ENCODE measurements at places on chromosomes 7 and 10.

GRCh38 chr10:78830976-78831375, 237.8 kb upstream of the ZMIZ1 start:
- no peak for DNase-seq

DNA sequence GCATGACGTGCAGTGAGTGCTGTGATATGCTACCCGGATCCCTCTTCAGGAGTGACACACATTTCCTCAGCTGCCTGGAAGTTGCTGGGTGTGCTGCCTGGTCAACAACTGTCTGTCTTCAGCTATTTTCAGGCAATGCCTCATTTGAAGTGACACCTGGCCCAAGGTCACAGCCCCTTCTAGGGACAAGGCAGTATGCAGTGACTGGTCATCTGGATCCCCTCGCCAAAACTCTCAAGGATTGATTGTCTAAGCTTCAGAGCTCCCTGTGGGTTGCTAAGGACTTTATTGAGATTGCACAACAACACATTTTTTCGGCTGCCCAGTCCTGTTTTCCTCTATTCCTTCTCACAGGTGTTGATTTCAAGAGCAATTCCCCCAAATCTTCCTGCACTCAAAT, 108.8 kb downstream of the GNAI1 start:
- DNase-seq: no peak

DNA sequence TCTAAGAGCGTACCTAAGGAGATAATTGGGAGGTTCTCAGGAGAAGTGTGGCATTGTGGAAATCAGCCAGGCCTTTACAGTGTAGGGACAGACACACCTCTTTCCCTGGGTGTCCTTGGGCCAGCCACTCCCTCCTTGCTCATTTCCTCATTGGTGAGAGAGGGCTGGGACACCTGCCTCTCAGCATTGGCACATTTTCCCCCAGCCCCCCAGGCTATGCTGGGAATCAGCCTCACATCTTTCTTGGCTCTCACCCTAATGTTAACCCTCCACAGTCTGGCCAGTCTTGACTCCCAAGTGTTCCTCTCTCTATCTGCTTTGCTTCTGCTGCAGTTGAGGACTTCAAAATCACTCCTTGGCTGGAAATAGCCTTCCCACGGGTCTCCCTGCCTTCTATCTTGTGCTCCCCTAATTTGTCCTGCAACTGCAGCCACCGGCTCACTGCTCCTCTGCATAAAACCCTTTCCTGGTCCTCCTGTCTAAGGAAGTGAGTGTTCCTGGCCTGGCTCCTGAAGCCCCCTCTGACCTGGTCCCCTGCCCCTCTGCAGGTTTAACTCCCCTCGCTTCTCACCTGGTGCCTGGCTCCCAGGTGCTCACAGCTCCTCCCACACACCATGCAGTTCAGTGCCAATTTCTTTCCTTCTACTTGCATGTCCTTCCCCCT, 15.8 kb downstream of the TBXAS1 start:
- no peak for DNase-seq

- DNase-seq: no peak
Measured at GRCh38 chr7:155392726-155393570, 65.0 kb upstream of the EN2 start.

- no peak for DNase-seq
Measured at GRCh38 chr7:43141091-43141490, 28.6 kb downstream of the HECW1 start.

DNA sequence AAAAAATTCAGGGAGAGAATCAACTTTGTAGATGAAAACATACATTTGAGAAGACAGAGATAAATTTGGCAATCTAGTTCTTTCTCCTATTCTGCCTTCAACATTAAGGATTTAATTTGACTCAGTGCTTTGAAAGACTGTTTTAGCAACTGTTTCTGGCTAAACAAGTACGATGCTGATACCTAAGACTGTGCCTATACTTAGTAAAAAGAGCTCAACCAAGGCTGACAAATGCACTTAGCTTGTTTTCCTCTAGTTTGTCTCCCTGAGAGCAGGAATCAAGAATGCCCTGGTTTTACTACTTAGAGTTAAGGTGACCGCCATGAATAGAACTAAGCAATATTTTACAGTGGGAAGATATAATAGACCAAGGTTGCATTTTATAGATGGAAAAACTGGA, 49.5 kb downstream of the NRP1 start:
- DNase-seq: no peak

DNA sequence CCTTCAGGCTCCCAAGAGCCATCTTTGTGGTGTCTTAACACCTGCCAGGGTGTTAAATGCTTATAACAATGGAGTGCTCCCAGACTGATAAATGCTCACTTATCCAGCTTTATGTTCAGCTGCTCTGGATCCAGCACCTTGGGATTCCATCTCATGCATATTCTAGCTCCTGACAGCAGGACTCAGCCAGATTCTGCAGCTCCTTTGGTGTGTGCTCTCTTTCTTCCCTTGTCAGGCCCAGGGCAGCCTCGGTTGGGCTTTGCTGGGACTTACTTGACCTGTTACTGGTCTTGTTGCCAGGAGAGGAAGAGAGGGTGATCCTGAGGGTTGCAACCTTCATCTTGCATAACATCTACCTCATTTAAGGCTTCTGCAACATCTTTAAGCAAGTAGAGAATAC, 59.4 kb upstream of the CCNY start:
- DNase-seq: no peak

DNA sequence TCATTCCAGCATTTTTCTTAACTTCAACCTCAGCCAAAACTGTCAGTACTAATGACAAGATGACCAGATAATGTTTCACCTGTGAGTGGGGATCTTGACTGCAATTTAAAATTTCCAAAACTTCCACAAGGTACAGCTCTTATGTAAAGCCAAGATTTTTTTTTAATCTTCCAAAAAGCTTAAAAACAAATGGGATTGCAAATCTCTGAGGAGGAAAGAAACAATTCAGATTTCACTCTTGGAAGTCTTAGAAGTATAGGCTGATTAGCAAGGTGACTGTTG, 90.2 kb downstream of the AGMO start:
- DNase-seq: no peak

DNA sequence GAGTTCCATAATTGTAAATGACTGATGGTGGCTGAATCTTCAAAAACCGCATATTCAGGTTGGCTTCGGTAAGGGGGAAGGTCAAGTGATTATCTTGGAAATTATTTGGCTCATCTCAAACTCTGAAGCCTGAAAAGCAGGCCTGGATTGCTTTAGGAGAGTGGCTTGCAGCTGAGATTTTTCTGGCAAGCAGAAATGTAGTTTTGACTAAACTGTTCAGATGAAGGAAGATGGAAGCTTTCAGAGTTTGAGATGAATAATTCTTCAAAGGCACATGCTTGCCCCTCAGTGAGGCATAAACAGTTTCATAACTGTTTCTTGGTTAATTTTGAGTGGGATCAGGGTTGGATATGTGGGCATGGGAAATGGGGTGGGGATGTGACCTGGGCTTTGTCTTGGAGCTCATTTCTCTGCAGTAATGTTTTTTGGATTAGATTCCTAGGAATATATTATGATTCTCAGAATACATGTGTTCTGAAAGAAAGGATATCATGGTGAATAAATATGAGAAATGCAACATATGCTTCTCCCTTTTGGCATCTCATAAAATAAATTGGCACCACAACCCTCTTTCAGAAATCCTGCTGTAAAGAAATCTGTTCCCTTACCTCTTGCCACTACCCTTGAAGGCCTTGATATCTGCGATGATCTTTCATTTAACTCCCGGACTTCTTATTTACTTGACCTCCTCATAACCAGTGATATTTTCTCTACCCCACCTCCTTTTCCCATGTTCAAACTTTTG, 469.2 kb downstream of the ADRA2A start:
- no peak for DNase-seq

DNA sequence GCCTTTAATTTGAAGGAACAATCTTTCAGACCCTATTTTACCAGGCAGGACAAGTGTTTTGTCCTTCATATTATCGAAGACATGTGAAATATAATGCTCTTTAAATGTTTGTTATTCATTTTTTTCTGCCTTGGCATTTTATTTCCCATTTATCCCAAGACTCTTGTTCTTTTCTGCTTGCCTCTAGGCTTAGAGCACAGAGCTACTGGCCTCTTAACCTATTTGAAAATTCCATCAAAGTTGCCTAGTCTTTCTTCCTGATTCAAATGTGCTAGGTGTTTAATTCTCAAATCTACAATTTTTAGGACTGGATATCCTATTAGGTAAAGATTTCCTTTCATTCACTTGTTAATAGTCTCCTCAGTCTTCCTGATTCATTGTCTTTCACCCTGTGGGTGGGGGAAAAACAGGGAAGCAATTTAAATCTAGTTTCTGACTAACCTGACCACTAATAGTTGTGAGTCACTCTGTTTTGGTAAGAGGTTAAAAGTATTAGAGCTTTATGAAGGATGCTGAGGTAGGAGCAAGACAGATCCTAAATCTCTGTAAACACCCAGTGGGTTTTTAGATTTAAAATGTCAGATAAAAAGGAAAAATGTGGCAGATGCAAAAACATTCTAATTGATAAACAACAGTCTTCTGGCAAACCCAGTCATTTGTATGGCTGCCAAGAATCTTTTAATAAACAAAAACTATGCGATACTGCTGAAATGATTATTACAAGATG, 1.5 kb downstream of the LIPK start:
- DNase-seq: no peak

DNA sequence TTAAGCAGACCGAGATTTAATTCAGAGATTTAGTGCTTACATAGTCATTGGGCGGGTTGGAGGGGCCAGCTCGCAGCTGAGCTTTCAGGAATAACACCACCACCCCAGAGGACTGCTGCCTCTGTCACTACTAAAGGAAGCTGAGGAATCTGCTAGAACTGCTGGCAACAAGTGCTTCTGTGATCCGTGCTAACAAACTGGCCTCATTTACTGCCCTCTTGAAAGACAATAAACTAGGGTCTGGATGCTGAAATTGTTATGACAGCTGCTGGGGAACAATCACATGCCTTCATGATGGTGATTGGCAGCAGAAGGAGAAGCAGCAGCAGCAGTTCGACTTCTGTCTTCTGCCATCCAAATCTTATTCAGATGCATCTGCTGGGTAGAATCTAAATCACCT, 285.5 kb upstream of the TAC1 start:
- no peak for DNase-seq

GRCh38 chr7:101924171-101924570, 106.7 kb downstream of the CUX1 start:
- DNase-seq: peak; percentile 23

- DNase-seq: no peak
Measured at GRCh38 chr7:4256286-4256685, 425.8 kb upstream of the FOXK1 start.

DNA sequence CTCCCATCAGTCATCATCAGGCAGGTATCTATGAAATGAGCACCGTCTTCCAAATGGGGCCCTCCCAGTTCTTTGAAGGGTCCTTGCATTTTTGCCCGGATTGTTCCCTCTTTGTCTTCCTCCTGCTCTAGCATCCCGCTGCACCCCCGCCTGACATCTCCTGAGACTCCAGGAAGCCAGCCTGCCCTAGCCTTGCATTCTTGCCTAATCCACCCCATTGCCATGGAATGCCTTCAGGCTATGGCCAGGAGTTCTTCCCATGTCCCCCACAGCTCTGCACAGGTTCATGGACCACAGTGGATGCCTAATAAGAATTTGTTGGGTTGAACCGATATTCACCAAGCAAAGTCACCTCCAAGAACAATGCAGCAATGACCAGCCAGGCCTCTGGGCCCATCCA, 62.1 kb downstream of the ZMIZ1 start:
- no peak for DNase-seq

DNA sequence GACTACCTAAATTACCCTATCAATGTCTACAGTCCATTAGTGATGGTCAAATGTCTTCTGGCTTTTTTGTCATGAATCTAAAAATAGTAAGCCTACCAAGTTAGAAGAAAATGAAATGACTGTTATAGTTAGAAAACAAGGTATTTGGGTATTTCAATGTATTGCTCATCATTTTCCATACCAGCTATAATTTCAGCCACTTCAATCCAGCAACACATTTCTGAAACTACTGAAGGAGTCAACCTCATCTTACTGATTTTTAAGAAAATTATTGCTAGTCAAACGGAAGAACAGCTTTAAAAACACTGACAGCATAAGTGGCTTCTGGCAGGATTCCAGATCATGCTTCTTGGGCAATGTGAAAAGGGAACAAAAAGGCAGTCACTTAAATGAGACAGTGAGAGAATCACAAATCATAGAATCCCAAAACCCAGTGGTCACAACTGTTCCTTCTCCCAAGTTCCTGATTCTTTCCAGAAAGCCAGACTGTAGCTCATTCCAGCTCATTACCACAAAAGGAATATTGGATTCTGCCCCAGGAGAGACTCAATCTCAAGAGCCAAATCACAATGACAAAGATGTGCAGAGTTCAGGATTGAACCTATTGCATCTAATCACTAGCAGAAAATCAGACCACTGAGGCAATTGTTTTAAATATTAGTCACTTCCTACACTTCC, 61.2 kb upstream of the LRRN3 start:
- DNase-seq: peak; percentile 44

DNA sequence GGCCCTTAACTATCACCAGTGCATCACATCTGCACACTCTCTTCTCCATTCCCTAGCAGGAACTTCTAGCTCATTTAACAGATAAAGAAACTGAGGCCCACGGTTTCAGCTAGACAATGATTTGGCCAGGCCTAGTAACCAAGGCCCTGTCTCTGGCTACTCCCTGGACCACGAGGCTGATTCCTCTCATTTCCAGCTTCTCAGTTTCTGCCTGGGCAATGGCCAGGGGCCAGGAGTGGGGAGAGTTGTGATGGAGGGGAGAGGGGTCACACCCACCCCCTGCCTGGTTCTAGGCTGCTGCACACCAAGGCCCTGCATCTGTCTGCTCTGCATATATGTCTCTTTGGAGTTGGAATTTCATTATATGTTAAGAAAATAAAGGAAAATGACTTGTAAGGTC, 13.5 kb downstream of the AQP1 start:
- no peak for DNase-seq

DNA sequence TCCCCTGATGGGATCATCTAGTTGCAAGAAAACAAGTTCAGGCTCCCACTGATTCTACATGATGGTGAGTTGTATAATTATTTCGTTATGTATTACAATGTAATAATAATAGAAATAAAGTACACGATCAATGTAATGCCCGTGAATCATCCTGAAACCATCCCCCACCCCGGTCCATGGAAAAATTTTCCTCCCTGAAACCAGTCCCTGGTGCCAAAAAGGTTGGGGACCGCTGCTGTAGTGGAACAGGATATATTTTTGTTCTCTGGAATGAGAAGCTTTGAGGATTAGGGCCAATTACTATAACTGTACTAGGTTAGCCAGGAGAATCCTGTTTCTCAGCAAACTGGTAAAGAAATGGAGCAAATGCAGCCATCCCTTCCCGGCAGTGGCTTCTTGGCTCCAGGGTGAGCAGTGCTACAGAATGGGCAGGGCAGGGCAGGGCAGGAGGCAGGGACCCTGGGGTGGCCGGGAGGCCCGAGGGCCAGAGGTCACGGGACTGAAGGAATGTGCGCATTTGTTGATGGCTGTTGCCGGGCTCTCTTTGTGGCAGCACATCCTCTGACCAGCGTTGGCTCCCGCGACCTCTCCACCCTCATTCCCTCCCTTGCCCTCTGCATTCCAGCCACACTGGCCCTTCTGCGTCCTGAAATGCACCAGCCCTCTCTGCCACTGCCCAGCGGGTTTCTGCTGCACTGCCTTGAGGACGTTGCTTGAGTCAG, 162.3 kb upstream of the NPS start:
- DNase-seq: no peak

GRCh38 chr10:99375426-99375825, 46.3 kb downstream of the CNNM1 start:
- no peak for DNase-seq

All from stimulated activated CD4-positive, alpha-beta T cell treated with anti-CD3 and anti-CD28 coated beads, Interleukin-15, amount 100 ng/mL, for 48 hours (primary cell).